Midbrain (tissue), 1 donor: ENCODE measurements at places on chromosomes 13 and 19.
A peak's percentile ranks its signal among the peaks of the same experiment; 100 is the strongest.

GRCh38 chr19:23436318-23436717 lies 41.0 kb upstream of the ZNF91 start:
- DNase-seq: no peak

GRCh38 chr19:44752816-44753625 lies 4.5 kb downstream of the BCL3 start:
- no peak for DNase-seq

DNA sequence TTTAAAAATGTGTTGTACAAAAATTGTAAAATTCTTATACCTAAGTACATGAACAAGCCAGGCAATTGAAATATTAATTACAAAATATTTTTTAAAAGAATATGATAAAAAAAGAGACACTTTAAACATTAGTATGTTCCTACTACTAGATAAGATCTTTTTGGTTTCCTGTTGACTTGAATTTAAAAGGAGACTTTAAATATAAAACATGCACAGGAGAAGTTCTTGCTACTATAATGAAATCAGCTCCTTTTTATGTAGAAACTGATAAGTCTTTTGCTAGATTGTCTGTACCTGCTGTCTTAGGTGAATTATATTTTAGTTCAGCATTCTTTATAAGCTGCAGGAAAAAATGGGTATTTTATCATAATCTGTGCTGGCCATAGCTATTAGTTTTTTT lies 140.2 kb downstream of the TNFSF13B start:
- no peak for DNase-seq

GRCh38 chr19:56189785-56190184 lies 7.8 kb downstream of the ZSCAN5B start:
- DNase-seq: no peak

- DNase-seq: no peak
These were observed 18.8 kb downstream of the TYK2 start for GRCh38 chr19:10361569-10362011.

DNA sequence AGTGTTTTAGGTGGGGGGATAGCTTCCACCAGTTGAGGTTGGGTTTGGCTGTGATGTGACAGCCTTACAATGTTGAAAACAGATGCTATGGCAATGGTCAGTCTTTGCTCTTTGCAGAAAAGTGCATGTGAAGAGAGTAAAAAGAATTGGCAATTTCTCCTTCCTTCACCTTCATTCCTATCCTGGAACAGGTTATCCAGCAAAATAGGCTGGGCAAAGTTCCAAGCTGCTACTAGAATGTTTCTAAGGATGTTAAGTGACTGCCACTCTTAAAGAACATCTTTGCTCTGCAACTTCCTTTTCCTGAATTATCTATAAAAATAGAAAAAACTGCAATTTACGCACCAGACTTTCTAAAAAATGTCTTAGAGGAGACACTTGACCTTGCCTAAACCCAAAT lies 50.1 kb upstream of the MYCBP2 start:
- DNase-seq: no peak

DNA sequence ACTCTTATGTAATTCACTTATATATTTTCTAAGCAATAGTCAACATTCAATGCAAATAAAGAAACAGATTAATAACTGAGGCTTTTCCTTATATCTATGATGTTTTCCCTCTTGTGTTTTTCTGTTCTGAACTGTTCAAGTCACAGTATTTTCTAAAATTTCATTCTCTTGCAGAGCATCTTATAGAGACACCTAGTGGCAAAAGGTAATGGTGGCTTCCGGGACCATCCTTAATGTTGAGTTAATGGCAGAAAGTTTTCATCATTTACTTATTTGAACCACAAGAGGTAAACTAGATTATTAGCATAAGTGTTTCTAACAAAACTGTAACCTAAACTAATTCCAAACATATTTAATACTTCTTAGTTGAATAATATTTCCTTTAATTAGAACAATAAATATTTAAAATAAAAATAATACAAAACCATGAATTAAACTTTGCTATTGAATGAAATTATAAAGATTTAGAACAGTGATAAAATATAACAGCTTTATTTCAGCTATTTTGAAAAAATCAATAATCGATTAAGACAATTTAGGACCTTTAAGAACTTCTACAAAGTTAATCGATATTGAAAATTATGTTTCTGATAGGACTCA lies 1.7 kb upstream of the SLITRK5 start:
- peak; percentile 56 for DNase-seq

DNA sequence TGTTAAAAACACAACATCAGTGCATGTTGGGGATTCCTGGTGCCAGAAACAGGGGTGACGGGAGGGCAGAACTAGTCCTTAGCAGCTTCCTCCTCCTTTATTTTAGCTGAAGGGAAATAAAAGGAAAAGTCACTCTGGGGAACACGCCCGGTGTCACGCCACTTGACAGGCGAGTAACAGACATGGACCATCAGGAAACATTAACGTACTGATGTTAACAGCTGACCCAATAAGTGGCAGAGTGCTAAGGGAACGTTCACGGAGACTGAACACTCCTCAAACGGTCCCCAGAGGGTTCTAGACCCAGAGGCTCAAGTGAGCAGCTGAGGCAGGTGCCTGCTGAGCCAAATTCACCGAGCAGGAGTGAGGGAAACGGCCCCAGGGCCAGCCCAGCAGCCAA lies 13.9 kb upstream of the EIF3G start:
- DNase-seq: no peak

DNA sequence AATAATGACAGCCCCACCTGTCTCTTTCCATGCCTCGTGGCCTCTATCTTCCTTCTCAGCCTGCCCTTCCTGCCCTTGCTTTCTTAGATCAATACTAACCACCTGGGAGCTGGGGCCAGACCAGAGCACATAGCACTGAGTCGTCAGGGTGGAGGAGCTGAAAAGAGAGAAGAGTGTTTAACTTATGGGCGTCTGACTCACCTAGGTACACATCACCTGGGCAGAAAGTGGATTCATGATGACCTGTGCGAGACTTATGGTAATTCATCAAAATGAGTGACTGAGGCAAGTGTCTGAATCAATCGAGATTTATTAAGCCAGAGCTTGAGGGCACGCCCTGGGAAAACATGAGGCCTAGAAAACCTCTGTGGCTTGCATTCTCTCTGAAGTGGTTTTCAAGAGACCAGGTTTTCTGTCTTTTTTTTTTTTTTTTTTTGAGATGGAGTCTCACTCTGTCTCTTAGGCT lies 19.2 kb downstream of the CEACAM6 start:
- DNase-seq: no peak

DNA sequence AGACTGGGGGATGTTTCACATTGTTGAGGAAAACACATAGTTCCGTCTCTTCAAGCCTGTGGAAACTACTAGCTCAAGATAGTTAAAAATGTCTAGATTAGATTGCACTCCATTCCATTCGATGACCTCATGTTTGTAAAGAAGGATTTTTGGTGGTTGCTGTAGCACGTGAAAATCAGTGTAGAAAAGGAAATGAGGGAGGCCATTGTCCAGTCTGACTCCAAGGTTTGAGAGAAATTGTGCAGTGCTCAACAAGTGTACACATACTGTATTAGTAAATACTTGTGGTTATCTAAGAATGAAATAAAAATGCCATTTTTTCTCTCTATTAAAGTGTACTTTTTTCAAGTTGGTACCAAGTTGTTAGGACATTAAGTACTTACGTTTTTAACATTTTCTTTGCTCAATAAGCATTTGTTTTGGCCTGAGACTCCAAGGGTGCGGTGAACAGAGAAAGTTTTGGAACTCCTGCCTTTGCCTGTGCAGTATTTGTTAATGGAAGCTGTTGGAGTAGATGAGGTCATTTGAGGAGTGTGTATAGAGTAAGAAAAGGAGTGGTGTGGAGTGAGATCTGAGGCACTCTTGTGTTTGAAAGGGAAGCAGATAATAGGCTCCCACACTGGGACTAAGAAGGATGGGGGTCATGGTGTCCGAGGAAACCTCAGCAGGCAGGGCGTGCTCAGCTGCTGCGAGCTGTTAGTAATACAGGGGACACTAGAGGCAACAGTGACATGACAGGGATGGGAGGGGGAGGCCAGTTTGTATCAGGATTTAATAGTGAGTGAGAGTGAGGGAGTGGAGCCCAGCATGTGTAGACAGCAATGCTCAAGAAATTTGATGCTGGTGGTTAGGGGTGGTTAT lies 4.4 kb downstream of the WASF3 start:
- DNase-seq: no peak

DNA sequence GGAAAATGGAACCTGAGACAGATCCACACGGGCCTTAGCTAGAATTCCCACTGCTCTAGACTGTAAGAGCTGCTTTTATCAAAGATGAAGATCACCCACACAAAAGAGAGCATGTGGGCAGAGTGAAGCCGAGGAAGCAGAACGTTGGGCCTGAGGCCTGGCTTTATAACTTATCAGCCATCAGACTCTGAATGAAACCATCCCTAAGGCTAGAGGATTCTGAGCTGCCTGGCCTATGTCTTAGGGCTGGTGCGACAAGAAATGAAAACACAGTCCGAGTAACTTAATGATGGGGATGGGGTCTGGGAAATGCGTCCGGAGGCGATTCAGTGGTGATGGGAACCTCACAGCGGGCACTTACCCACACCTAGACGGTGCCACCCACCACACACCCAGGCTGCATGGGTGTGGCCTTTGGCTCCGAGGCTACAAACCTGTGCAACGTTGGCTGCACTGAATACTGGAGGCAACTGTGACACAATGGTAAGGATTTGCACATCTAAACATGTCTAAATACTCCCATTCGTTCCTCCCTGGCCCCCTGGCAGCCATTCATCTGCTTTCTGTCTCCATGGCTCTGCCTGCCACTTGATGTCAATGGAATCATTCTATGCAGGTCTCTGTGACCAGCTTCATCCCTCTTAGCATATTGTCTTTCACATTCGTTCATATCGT lies 62.0 kb downstream of the SLC15A1 start:
- DNase-seq: no peak

DNA sequence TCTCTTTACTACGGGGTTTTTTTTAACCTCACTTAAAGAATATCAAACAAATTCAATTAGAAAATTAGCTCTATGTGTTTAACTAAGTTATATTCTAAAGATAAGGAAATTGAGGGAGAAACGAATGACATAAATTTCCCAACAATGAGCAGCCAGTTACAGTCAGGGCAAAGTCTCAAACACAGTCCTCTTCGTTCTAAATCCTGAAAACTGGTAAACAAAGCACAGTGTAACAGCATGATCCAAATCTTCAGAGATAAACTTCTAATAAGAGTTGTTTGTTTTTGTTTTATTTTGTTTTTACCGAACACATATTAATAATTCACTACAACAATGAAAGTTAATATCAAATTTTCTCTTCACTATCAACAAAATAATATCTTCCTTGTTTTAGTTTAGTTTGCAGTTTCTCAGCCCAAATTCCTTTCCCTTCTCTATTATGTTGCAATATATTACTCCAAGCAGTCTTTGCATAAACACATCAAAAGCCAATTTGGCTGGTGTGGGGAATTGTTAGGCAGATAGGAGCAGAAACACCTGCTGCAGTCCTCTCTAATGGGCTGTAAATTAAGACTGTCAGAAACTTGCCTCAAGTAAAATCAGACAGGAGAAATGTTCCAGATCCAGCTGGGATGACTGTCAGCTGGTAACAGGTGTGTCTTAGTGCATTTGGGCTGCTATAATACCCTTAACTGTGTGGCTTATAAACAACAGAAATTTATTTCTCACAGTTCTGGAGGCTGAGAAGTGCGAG lies 106.5 kb upstream of the SGCG start:
- no peak for DNase-seq

DNA sequence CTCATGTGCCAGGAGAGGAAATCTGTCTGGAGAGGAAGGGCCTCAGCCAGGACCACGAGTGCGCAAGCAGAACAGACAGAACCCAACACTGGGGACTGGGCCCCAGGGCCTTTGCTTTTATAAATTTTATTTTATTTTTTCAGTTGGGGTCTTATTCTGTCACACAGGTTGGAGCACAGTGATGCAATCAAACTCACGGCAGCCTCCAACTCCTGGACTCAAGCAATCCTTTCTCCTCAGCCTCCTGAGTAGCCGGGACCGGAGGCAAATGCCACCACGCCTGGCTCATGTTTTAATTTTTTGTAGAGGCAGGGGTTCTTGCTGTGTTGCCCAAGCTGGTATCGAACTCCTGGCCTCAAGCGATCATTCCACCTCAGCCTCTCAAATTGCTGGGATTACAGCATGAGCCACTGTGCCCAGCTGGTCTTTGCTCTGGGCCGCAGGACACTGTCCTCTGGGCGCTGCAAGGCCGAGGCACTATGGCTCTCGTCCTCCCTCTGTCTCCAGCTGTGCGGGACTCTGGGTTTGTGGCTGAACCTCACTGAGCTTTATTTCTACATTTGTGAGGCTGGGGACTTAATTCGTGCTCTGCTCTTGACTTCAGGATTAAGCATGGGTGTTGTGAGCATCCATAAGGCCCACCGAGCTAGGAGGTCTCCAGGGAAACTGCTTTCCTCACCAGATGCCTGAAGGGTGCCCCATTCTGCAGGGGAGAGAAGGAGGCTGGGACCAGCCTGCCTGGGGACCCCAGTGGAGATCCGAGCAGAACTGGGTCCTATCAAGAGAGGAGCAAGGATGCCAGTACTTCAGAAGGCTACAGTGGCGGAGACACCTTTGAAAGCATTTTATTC lies 144.2 kb upstream of the VSTM2B start:
- DNase-seq: no peak

DNA sequence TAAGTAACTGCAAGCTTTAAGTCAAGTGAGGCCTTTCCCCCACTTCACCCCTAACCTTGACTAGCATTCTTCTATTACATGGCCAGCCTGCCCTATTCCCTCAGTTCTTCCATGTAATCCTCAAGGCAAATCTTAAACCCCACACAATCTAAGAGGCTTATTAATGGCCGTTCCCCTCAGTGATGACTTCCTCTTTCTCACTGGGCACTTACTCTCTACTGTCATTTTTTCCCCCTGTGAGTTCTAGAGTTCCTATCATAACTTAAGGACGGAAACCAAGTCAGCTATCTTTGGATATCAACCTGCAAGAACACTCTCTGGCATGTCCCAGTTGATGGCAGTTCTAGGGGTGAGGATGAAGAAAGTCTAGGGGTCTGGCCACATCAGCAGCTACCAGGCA lies 131.2 kb downstream of the DCLK1 start:
- DNase-seq: no peak

GRCh38 chr13:39599012-39599411 lies 4.0 kb downstream of the LHFPL6 start:
- DNase-seq: no peak
